ENCODE measurements at places on chromosomes 3 and 15.

- DNase-seq, result no peak
Observed at GRCh38 chr3:40911928-40912327, 287.4 kb upstream of the CTNNB1 start.

DNA sequence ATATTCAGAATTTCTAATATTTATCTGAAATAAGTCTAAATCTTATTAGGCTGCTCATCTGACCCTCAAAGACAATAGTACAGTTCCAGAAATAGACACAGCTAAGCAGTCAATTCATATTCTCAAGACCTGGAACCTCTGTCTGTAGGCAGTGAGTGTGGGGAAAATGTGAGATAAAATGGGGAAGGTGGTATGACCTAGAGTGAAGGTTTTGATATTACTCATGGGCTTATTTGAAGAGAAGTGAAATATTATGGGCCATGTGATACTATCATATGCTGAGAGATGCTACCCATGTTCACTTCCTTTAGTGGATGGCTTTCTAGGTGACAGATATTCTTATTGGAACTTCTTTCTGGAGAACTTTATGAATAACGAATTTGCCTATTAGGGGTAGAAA is 33.5 kb downstream of the TGFBR2 start:
- DNase-seq, result no peak

DNA sequence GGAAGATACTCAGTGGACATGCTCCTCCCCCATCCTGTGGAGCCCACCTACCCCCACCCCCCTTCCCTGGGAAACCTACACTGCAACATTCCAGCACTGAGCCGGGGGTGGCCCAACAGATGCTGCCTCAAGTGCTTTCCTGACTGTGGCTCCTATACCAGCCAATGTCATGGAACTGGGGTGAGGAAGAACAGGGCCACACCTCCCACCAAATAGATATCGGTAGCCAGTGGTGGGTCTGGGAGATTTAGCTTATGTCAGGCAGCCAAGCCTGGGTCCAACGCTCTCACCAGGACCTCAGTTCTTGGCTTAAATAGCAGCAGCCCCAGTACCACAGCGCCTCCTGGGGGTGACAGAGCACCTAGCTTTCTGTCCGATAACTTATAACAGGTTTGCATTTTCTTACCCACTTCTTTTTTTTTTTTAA is 30.3 kb downstream of the CDC25A start:
- no peak for DNase-seq

DNA sequence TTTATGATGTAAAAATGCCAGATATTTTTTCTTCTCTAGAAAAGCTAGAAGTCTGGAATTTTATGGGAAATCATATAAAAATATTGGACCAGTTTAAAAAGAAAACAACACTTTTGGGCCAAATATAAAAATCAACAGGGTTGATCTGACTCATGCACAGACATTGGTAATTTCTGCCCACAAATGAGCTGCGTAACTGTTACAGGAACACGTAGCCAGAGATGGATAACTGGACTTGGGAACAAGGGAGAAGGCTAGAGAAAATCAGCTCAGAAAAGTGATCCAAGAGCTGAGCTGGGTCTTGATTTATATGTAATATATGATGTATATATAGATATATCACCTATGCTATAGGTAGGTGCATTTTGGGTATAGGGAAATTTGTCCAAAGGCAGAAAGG is 36.8 kb upstream of the NAALADL2 start:
- no peak for DNase-seq

DNA sequence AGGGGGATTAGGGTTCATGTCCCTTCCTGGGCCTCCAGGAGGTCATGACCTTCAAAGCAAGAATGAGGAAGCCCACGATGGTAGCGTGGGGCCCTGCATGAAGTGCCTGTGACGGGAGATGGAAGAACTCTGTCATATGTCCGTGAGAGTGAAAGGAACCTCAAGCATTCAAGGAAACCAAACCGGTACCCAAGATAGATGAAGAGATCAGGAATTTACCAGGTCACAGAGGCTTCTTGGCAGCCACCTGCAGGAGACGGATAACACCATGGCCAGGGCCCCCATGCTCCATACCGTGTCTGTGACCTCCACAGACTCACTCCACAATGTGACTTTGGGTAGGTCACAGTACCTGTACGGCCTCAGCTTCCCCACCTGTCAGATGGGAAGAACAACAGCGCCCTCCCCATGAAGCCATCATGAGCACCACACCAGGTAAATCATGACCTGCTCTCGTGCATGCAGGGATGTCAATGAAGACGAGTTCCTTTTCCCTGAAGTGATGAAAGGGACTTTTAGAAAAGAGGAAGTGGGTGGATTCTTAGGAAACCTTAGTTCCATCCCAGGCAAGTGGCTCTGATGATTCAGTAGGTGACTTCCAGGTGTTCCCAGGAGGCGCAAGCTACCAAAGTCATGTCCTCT is 23.3 kb upstream of the CYP11A1 start:
- DNase-seq, result no peak

DNA sequence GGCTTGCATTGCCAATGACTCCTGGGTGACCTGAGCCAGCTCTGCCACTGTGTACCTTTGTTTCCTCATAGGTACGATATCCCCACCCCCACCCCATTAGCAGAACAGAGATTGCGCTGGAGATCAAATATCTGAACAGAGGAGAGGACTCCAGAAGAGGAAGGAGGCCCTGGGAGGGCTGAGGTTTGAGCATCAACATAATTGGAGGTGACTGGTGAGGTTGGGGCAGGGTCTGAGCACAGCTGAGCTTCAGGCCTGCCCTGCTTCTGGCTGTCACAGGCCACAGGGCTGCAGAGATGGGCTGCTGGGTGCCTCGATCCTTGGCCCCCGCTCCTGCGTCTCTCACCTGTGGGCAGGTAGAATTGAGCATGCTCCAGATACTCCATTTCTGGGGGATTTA is 21.3 kb upstream of the CACNA2D2 start:
- DNase-seq, result no peak

- no peak for DNase-seq
Observed at GRCh38 chr3:163468531-163469335, 1609.6 kb downstream of the SI start.

DNA sequence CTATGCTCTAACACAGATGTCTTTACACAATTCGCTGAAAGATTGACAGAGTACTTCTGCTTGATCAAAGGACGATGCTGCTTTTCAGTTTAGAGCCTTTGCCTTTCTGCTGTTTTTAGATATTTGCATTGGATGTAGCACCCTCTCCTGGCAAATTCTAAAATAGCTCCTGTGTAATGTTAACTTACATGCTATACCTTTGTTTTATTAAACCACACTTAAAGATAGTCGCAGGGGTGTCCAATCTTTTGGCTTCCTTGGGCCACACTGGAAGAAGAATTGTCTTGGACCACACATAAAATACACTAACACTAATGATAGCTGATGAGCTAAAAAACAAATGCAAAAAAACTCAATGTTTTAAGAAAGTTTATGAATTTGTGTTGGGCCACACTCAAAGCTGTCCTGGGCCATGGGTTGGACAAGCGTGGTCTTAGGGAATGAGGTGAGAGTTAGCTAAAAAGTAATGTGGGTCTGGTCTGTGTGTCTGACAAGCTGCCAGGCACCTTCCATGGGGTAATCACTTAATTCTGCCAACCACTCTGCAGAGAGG is 62.9 kb downstream of the ATG7 start:
- DNase-seq, result peak; percentile 20

GRCh38 chr3:112979244-112979832 is 4.4 kb upstream of the CD200R1 start:
- peak; percentile 29 for DNase-seq

- DNase-seq, result no peak
Observed at GRCh38 chr3:104412608-104413580, 953.8 kb upstream of the ALCAM start.

GRCh38 chr15:63202861-63203260 is 13.5 kb downstream of the RAB8B start:
- no peak for DNase-seq

DNA sequence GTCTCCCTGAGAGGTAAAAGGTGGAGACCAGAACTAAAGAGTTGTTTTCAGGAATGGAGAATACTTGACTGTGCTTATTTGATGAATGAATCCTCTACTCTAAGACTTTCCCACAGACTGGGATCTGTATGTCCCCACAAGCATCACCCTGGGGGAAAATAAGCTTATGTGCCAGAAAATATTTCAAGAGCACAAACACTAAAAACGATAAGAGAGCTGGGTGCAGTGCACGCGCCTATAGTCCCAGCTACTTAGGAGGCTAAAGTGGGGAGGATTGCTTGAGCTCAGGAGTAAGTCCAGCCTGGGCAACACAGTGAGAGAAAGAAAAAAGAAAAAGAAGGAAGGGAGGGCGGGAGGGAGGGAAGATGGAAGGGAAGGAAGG is 150.7 kb downstream of the ADAM10 start:
- DNase-seq, result no peak

DNA sequence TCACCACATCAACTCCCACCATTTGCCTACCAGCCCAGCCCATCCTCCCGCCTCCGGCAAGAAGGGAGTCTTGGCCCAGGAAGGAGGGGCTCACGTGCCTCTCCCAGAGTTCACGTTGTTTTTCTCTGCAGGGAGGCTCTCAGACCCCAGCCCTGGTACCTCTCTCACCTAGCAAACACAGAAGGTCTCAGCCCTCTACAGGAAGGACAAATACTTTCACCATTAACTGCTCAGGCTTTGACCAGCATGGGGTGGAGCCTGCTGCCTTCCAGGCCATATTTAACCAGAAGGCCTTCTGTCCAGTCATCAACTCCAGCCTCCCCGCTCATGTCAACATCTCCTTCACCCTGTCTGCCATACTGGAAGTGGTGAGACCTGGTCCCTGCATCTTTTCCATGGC is 19.0 kb upstream of the HTR3E start:
- DNase-seq, result no peak

GRCh38 chr3:46693038-46693891 is at the start of gene ALS2CL:
Gene ALS2CL (minus strand): TSS chr3:46693679. CDS start chr3:46689440, 4,239 bp downstream.
- DNase-seq, result no peak

DNA sequence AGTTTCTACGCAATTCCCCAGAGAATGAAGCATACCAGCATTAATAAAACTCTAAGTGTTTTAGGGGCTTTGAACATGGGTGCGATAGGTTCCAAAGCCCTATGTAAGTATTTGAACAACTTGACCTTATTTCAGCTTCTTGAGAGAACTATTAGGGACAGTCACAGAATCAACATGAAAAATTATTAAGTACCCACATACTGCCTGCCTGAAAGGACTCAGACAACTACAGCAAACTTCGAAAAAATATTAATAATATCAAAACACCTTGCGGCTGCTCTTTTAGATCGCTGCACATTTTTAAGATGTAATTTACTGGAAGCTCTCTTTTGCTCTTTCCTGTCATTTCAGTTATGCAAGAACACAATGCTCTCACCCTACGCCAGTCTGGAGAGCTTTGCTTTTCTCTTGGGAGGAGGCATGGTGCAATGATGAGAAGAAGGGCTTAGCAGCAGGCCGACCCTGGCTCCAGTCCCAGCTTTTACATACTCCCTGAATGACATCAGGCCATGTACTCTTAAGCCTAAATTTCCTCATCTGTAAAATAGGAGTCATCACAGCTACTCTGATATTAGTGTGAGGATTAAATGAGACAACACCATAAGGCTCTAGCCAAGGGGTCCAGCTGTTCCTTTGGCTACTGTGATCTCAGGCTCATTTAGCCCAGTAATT is 640.7 kb downstream of the FHIT start:
- DNase-seq, result no peak
